NCI-H2081 (cell line): ENCODE measurements at places on chromosomes 13 and 19.

- DNase-seq, result no peak
Measured at GRCh38 chr13:20974981-20975585, 72.5 kb upstream of the XPO4 start.

DNA sequence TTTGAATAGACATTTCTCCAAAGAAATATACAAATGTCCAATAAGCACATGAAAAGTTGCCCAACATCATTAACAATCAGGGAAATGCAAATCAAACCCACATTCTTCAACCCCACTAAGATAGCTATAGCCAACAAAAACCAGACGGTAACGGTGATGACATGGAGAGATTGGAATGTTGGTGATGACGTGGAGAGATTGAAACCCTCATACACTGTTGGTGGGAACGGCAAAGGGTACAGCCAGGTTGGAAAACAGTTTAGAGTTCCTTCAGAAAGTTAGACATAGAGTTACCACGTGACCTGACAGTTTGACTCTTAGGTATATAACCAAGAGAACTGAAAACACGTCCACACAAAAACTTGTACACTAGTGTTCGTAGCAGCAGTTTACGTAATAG, 48.1 kb downstream of the TNFRSF19 start:
- no peak for DNase-seq

- DNase-seq, result peak; percentile 1
Measured at GRCh38 chr19:51473009-51473707, 5.2 kb upstream of the CEACAM18 start.

DNA sequence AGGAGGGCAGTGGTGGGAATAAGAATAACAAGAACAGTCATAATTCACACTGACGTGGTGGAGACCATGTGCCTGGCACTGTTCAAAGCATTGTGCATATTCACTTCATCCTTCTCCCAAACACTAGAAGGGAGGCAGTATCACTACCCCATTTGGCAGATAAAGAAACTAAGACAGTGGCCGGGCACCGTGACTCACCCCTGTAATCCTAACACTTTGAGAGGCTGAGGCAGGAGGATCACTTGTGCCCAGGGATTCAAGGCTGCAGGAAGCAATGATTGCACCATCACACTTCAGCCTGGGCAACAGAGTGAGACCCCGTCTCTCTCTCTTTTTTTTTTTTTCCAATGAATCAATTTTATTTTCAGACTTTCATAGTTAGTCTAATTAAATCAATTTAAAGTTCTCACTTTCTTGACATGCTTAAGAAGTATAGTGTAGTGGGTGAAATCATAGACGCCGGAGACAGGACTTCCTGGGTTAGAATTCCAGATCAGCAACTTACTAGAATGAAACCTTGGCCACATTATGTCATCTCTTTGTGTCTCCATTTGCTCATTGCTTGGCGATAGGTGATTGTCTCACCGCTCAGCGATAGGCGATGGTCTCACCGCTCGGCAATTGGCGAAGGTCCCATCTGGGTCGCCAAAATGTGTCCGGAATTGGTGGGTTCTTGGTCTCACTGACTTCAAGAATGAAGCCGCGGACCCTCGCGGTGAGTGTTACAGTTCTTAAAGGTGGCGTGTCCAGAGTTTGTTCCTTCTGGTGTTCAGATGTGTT, 5.3 kb upstream of the ATG4D start:
- DNase-seq, result no peak

GRCh38 chr13:74770361-74770760, 636.2 kb upstream of the KLF12 start:
- no peak for DNase-seq

GRCh38 chr13:76921516-76921915, 26.8 kb upstream of the ACOD1 start:
- DNase-seq, result no peak

DNA sequence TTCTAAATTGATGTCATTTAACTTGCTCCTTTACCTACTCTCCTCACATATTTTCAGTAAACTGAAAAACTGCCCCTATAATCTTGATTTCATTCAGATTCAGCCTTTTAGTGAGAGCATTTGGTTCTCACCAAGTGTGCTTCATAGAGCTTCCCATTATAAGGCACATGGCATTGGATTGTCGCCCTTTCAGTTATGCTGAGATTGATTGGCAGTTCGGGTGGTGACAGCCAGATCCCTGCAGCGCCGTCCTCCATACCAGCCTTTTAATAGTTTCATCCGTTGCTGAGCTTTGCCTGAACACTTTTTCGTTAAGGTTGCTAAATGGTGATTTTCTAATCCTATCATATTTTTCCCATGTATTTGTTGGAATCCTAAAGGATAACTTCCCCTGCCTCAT, 80.4 kb downstream of the DHRS12 start:
- no peak for DNase-seq

DNA sequence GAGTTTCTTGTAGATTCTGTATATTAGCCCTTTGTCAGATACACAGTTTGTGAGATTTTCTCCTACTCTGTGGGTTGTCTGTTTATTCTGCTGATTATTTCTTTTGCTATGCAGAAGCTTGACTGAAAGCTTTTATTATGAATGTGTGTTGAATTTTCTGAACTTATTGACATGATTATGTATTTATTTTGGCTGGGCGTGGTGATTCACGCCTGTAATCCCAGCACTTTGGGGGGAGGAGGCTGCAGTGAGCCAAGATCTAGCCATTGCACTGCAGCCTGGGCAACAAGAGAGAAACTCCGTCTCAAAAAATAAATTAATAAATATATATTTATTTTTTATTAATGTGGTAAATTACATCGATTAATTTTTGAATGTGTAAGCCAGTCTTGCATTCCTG, 78.9 kb downstream of the DNAJC15 start:
- DNase-seq, result no peak

- DNase-seq, result no peak
Measured at GRCh38 chr13:51894239-51894638, 32.5 kb downstream of the CCDC70 start.

- peak; percentile 18 for DNase-seq
Measured at GRCh38 chr13:22940736-22941135, 240.0 kb upstream of the SGCG start.

- DNase-seq, result no peak
Measured at GRCh38 chr19:2616741-2617392, 85.6 kb downstream of the GNG7 start.

- no peak for DNase-seq
Measured at GRCh38 chr19:10820173-10820572, 15.8 kb downstream of the TMED1 start.

DNA sequence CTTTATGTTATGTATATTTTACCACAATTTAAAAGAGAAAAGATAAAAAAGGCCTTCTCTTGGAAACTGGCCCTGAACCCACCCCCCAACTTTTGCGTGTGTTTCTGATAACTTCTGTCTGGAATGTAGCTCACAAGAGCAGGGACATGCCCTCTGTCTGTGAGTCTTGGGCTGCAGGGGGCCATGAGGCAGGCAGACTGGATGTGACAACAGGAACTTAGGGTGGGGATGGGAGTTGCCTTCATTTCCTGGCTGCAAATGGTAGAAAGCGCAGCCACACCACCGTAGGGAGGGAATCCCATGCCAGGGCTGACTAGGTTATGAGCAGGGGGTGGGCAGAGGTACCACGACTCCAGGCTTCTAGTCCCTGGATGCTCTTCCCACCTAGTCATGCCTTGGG, 21.9 kb downstream of the CILP2 start:
- DNase-seq, result no peak

DNA sequence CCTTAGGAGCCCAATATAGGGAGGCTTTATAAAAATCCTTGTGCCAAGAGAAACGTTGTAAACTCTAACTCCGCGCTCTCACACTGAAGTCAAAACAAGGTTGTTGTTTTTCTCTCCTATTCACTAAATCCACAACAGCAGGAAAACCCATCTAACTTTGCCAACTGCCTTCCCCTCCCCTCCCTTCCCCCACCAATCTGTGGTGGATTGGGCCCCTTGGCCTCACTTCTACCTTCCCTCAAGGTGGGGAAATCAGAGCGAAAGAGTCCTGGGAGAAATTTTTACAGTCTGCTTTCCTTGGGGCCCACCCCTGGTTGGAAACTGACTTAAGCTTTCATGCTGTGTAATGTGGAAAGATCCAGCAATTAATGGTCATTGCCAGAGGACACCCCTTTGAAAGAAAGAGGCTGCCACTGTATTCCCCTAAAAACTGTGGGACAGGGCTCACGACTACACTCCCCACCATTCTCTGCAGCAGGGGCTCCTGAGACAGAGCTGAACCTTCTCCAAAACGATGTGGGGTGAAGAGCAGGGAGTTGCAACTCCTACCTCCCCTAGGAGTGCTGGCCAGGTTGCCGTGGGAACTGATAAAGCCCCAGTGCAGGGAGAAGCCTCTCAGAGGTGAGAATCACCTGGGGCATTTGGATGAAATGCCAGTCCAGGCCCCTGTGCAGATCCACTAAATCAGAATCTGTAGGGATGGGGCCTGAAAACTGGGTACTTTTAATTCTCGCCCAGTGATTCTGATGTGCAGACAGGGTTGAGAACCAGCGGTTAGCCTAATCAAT, 1.1 kb downstream of the DHRS12 start:
- peak; percentile 43 for DNase-seq

DNA sequence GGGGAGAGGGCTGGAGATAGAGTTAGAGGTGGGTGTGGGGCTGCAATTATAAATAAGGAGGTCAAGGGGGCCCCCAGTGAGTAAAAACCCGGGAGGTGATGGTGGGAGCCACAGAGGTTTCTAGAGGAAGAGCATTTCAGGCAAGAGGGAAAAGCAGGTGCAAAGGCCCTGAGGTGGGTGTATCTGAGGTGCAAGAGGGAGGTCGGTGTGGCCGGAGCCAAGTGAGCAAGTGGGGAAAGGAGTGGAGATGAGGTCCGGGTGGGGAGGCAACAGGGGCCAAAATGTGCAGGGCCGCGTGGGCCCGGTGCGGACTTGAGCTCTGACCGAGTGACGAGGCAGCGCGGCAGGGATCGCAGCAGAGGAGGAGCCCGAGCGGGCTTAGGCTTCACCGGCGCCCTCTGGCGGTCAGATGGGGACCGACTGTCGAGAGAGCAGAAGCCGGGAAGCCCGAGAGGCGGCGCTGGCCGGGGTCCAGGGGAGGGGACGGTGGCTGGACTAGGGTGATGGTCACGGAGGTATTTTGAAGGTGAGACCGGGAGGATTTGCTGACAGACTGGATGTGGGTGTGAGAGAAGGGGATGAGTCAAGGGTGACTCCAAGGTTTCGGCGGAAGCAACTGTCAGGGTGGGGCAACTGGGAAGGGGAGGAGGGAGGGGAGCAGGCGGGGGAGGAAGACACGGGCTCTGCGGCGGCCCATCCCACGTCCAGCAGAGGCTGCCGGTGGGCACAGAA, 17.7 kb upstream of the SPACA4 start:
- peak; percentile 83 for DNase-seq

DNA sequence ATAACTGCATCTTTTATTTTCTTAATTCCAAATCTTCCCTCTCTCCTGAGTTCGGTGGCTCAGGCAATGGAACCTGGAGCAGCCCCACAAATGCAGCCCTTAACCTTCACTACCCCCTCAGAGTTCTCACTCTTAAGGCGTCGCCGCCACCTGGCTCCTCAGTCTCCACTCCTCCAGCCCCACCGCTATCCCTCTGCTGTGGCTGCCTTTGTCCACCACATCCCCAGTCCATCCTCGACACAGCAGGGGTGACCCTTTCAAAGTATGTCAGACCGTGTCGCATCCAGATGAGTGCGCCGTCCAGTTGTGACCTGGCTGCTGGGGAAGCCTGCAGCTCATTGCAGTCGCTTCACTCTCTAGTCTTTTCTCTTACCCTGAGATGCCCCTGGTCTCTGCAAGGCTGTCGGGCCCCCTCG, 1.0 kb downstream of the SPPL2B start:
- no peak for DNase-seq

GRCh38 chr13:112885242-112885781, 83.7 kb upstream of the MCF2L start:
- DNase-seq, result no peak

- no peak for DNase-seq
Measured at GRCh38 chr13:42651936-42652641, 78.1 kb downstream of the TNFSF11 start.

GRCh38 chr13:23707674-23708073, 137.5 kb downstream of the TNFRSF19 start:
- no peak for DNase-seq

DNA sequence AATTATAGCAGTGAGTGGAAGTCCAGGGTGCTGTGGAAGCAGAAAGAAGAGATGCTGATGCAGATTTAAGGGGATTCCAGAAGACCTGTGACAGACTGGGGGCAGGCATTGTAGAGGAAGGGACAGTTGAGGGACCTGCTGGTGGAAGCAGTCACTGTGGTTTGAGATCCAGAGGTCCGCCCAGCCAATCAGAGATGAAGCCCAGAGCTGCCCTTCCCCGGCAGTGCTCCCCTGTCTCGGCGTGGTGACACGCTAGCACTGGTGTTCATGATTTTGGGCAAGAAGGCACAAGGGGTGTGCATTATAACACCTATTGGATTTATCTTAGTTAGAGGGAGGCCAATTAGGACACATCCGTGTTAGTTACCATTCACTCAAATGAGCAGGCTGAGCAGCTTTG, 16.1 kb downstream of the TNFRSF19 start:
- DNase-seq, result no peak

GRCh38 chr13:19864024-19864745, 736 bp upstream of the ZMYM5 start:
- DNase-seq, result peak; percentile 63

GRCh38 chr13:46172531-46172991, 9.4 kb downstream of the LCP1 start:
- DNase-seq, result no peak

DNA sequence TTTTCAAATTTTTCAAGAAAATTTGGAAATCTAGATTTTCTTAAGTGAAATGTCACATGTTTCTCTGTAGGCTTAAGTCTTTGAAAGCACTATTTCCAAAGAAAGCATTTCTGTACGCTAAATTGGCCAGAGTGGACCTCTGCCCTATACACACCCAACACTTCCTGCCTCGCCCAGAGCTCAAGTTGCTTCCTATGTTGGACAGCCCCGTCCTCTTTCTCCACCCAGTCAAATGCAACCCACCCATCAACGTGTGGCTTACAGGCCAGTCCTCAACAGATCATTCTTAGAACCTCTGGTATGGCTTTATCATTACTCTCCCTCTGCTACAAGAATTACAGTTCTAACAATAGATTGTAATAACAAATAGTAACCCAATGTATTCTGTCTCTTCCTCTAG, 24.2 kb downstream of the KLF12 start:
- DNase-seq, result no peak

DNA sequence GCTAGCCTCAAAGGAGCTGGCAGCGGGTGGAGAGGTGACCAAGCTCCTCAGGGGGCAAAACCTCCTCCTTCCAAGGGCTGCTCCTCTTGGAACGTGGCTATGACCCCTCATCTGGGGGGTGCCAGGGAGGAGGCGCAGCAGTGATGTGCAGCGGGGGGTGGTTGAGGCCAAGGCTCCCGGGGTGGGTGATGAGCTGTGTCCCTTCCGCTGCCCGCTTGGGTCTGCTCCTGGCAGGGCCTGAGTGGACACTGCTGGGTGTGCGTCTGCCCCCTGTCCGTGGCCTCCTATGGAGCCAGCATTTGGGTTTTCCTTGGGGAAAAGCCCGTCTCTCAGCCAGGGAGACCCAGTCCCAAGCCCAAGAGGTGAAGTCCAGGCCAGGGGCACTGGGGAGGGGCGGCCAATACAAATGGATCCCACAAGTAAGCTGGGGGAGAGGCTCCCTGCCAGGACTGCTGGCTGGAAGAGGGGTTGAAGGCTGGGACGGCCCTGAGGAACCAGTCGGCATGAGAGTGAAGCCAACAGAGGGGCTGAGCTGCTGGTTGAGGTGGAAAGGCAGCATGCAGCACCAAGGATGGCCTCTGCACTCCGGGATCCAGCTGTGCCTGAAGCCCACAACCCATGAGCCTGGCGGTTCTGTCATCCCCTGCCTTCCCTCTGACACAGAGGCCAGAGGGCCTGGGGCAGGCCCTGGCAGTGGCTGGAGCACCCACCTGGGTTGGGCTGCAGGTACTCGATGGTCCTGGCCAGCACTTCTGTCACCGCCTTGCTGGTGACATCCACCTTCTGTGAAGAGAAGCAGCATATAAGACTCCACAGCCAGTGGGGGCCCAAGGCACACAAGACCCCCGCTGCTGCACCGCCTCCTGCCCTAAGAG, 22.7 kb downstream of the MPND start:
- no peak for DNase-seq
